SK-N-MC (cell line): ENCODE measurements at places on chromosomes 2 and 18.

GRCh38 chr18:61998335-61998734, 105.5 kb upstream of the RNF152 start:
- DNase-seq, result no peak

GRCh38 chr18:76914314-76914713, 92.0 kb downstream of the ZNF236 start:
- DNase-seq, result no peak

DNA sequence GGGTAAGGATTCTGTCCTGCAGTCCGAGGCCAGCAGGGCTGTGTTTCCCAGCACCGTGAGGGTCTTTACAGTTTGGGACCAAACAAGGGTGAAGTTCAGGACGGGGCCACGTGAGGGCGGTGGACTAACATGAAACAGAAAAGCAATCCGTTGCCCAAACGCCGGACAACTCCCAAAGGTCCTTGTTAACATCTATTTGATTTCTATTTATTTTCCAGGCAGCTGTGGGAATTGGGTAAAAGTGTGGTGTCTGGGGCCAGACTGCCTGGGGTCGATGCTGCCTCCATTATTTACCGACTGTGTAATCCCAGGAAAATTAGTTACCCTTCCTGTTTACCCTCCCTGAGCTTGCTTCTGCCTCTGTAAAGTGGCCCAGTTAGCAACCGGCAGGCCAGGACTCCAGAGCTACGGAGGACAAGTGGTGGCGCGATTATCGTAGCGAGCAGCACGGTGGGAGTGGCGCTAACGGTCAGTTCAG, 66.3 kb upstream of the TCF7L1 start:
- DNase-seq, result no peak

GRCh38 chr18:24014986-24015638, 558 bp downstream of the TTC39C start:
- no peak for DNase-seq

DNA sequence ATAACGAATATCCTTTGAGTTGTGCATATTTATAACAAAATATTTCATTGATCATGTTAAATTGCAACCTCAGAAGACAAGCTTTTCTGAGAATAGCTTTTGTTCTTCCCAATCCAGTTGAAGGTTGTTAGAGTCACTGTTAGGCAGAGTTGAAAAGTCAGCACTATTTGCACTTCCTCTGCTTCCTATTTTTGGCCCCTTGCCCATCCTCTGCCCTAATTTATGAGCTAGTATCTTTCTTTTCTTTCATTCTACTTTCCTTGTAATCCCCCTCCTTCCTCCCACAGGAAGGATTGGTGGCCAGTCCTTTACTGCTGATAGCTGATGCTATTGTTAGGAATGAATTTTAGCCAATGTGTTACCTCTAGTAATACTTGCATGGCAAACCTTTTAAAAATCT, 4.9 kb downstream of the RALB start:
- DNase-seq, result peak; percentile 86

- no peak for DNase-seq
These were observed 551.7 kb downstream of the ARHGAP15 start for GRCh38 chr2:143680885-143681405.

DNA sequence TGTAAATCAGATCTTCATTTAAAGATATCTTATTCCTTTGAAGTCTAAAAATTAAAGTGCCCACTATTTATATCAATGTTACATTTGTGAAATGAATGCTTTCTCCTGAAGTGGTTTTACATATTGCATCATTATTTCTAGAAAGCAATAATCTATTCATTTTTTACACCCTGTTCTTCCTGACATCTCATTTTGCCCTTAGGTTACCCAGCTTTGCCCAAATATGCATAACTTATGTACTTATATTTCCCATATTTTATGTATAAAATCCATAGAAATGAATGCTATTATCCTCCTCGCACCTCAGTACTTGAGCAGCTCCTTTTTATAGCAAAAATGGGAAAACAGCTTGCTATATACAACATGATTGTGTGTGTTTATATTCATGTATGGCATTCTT, 396.5 kb upstream of the DSEL start:
- DNase-seq, result peak; percentile 66

GRCh38 chr2:222747526-222748160, 76.2 kb downstream of the MOGAT1 start:
- DNase-seq, result no peak

DNA sequence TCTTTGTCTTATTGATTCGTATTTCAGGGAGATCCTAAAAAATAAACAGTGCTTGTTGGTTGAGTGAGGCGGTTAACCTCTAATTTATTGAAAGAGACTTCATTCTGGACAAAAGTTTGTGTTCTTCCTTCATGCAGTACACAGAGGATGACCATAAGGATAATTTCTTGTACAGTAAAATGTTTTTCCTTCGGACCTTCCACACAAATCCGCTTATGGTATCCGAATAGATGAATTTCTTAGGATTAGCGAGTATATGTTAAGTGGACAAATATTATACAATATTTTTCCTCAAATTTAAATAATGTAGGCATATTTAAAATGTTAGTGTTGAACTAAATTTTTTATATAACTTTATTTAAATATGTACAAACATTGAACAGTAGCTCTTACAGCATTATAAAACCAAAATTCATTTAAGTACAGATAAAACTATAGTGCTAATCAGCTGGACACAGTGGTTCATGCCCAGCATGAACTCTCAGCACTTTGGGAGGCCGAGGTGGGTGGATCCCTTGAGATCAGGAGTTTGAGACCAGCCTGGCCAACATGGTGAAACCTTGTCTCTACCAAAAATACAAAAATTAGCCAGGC, 84.4 kb downstream of the LPIN1 start:
- no peak for DNase-seq

DNA sequence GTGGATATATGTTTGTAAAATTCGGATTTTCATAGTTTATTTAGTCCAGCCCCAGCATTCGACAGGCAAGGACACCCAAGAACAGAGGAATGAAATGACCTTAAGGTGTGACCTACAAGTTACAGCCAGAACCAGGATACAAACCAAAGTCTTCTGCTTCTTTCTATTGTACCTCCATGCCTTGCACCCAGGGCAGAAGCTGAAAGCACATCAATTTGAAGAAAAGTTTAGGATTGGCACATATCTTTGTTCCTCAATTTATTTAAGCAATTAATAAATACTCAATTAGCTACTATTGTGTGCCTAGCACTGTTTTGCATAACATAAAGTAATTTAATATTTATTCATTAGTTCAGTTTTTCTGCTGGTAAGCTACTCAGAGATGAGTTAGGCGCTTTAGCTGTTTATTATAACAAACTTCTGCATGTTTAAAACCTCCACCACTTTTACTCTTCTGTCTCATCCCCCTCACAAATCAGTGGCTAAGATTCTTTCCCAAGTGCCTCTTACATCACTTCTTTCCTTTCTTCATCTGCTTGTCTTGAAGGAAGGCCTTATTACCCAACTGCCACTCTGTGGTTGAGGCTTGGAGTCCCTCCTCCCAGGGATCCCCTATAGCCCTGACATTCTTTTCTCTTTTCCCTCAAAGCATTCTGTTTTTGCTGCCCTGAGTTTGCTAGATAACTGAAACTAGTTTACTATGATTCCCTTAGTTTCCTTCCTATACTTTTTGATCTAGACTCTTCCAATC, 37.1 kb upstream of the DARS1 start:
- DNase-seq, result no peak

DNA sequence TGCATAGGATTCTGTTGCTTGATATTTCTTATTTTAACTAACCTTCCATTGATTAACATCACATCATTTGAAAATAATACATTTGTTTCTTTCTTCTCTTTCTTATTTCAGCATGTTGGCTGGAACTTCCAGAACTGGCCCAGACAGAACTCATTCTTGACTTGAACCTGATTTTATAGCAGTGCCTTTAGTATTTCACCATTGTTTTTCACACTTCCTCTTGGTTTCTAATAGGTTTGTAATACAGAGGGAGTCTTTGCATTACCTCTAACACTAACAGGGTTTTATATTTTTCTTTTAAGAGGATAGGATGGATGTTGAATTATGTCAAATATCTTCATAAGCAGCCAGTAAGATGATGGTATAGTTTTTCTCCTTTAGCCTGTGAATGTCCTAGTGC, 39.2 kb downstream of the SEMA4F start:
- DNase-seq, result no peak

- no peak for DNase-seq
These were observed 550.5 kb downstream of the SPAG16 start for GRCh38 chr2:213834746-213835145.

GRCh38 chr2:109448946-109449788, 164.6 kb downstream of the SEPTIN10 start:
- no peak for DNase-seq

DNA sequence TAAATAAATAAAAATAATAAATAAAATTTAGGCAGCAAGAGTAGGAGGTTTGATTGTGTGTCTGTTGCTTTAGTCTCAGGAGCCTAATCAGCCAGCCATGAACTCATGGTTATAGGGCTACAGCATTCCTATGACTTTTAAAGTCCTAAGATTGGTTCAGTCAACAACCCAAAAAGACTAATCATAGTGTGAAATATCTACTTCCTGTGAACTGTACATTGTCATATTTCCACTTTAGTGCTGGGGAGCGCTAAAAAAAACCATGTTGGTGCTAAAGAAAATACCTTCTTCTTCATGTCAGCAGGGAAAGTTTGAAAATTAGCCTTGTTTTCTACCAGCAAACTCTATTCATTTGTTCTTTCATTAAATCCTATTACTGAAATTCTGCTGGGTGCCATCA, 521.6 kb downstream of the RNF144A start:
- DNase-seq, result no peak

GRCh38 chr2:191038241-191038725, 24.3 kb upstream of the STAT1 start:
- DNase-seq, result no peak

DNA sequence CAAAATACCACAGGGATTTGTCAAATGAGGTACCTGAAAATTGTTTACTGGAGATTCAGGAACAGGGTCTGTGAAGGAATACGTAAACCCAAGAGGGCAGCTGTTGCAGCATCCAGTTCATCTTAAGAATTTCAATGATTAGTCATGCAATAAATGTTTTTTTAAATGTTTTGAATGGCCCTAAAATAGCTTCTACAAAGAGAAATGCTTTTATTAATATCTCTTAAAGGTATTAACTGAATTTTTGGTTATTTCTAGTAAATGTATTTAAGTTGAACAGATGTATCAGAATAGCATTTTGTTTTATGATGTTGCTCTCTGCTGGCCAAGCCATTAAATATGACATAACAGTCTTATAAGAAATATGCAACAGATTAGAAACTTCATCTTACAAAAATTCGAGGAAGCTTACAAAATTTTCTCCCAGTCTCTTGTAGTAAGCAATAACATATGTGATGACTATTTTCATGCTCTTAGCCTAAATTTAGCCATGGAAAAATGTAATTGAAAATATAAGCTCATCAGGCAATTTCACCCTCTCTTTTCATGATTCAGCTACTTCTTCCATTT, 863.9 kb downstream of the SUCLG1 start:
- DNase-seq, result no peak

DNA sequence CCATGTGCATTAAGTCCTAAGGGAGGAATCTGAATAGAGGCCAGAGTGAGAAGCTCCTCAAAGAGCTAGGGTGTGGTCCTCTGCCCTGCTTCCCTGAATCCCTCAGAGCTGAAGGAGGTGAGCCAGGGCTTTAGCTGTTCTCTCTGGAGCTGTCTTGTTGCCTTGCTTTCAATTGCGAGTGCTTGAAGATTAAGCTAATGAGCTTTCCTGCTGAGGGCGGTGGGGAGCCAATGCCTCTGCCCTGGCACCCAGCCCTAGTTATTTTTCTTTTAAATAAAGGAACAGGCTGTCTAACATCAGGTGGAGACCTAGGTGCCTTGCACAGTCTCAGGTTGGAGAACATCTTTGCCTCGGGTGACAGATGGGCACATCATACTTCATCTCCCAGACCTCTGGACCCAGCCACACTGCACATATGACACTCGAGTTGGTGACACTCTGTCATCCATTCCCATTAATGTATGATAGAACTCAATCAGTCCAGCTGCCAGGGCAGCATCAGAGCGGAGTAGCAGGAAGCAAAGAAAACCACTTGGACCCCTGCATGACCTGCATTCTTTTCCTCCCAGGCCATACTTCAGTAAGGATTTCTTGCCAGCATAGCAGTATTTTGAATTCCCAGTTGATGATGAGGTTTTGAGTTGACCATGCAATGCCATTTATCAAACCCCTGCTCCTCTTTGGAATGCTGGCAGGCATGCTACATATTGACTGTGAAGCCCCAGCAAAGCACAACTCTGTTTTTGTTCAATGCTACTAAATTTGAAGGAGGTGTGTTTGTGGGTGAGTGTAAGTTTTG, 292.7 kb downstream of the RNF144A start:
- no peak for DNase-seq

DNA sequence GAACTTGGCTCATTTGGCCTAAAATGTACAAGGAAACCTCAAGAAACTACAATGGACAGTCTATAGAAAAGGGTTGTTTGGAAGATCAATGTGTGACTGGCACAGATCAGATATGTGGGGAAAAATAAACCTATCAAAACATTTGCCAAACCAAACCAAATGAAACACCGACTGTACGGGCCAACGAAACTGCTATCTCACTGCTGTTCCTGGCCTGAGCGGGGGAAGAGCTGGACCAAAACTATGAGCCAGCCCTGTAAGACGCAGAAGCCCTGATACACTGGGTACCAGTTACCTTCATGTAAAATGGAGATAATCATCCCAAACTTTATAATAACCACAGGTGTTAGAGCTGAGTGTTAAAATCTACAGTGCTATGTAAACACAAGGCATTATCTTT, 11.7 kb downstream of the CDC42EP3 start:
- no peak for DNase-seq

DNA sequence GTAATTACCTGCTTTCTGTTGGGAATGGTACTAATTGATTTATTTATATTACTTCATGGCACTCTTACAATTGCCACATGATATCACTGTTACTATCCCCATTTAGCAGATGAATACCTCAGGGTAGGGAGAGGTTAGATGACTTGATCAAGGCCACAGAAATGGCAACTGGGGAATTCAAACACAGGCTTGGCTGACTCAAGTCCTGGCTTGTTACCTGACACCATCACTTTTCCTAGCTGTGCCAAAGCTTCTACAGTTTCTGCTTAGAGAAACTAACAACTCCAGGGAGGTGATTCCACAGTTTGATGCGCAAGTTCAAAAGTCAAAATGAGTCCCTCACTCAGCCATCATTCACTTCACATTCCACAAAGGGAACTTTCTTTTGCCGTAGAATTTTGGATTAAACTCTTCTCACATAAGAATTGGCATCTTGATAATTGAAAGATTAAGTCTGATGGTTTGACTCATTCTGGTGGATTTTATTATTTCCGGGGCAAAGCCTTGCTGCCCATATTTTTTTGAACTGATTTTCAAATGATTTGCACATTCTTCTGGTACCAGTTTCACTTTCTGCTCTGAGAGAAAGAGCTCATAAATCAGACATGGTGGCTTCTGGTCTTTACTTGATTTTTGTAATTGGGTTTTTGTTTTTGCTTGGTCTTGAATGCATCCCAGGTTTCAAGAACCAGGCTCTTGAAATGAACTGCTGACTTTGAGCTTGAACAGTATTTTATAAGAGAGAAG, 656.8 kb downstream of the BCL11A start:
- no peak for DNase-seq
